ENCODE measurements at places on chromosomes 6 and 20. TPM values are rescaled to one million over a fixed set of nuclear protein-coding genes. Genes with fewer than 3 reads are reported as not detected.

- DNase-seq = no peak
These were observed 815.5 kb upstream of the SLC35B3 start for GRCh38 chr6:9250852-9251251.

- no peak for DNase-seq
These were observed 129.3 kb upstream of the SYNCRIP start for GRCh38 chr6:85771925-85772430.

DNA sequence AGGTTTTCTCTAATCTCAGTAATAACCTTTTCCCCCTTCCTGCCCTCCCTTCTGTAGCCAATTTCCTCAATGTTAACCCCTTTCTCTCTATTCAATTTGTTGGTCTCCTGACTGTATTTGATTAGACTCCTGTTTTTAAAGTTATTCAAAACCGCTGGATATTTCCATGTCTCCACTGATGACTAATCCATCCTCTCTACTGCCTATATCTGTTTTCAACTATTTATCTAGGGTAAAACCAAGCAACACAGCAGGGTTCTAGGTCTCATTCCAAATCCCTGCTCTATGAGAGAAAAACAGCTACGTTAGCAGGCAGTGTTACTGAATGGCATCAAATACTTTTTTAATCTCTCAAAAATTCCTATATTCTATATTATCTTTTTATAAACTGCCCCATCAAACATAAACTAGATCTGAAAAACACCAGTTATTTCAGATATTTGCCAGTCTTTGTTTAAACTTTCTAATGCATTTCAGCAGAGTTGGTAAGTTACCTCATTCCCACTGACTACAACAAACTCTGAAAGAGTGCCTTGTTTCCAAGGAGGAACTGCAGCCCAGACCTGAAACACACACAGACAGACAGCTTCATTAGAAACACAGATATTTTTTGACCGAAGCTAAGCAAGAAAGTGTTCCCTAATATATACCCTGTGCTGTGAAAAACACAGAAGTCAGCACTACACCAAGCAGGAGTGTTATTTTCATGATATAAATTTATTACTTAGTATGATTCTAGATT is 8.2 kb downstream of the RTN4IP1 start:
- DNase-seq = no peak

DNA sequence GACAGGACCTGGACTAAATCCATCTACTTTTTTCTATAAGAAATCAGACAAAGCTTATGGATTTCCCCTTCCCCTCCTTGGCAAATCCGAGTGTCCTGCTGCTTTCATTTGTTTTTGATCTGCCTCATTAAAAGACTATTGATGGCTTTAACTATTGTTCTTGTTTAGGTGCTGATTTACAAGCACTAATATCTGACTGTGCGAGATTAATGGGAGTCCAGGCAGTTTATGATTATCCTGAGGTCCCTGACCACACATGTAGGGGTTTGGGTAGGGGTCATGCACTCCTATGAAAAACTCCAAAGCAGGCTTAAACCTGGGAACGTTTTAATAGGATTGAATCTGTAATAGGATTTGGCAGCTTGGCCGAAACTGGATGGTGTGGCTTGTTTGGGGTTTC is 317.5 kb upstream of the POU3F2 start:
- no peak for DNase-seq

- DNase-seq = no peak
These were observed 9.1 kb downstream of the TXLNB start for GRCh38 chr6:139282684-139283083.

CST4 gene
- not detected for total RNA-seq

INSM1 gene
- total RNA-seq = 32.0 TPM
